Stimulated activated CD4-positive, alpha-beta T cell treated with anti-CD3 and anti-CD28 coated beads, Interleukin-12 subunit alpha, Interleukin-12 subunit beta, amount 100 ng/mL, for 48 hours (primary cell): ENCODE measurements at places on chromosomes 5 and 9.

- DNase-seq, result no peak
Observed at GRCh38 chr5:158164296-158165047, 305.5 kb upstream of the CLINT1 start.

DNA sequence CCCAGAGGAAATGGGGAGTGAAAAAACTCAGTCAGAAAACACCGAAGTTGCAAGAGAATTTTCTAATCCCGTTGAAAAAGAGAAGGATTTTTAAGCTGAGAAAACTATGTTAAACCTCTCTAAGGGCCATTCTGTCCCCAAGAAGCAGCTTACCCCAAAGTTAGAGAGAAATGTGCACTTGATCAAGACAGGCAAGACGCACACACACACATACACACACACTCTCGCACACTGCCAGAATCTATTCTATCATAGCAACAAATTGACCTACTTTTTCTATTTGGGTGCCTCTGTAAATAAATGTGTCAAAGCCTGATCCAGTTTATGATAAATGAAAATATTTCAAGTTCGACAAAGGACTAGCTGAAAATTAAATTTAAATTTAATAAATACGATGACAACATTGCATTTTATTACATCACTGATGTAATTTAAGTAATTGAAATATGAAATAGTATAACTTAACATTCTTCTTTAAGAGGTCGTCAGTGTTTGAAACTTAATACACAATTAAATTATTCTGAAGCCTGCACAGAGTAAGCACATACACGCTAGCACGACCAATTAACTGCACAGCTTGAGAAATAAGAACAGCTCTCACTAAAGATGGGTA, 5.9 kb downstream of the NFIL3 start:
- DNase-seq, result no peak

GRCh38 chr9:106960258-106960657, 97.3 kb downstream of the ZNF462 start:
- DNase-seq, result no peak

DNA sequence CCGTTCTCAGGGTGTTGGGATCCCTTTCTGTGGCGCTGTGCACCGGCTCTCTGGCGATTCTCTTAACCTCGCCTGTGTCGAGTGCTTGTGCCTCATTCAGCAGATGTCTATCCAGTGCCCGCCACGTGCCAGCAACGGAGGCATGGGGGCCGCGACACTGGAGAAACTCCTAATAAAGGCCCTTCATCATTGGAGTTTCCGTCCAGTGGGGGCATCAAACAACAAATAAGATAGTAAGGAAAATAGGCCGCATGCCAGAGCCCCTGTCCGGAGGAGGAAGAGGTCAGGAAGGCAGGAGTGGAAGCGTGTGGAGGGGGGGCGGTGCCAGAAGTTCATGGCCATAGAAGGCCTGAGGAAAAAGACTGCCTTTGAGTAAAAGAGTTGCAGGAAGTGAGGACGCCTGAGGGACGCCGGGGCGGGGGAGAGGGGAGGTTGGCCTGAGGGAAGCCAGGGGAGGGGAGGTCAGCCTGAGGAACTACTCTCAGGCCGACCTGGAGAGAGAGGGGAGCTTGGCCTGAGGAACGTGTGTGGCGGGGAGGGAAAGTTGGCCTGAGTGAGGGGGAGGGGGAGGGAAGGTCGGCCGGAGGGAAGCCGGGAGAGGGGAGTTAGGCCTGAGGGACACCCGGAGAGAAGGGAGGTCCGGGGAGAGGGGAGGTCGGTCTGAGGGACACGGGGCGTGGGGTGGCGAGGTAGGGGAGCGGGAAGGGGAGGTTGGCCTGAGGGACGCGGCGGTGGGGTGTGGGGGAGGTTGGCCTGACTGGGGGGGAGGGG, 82.2 kb downstream of the CACNA1B start:
- no peak for DNase-seq

GRCh38 chr5:173411791-173412555, 83.8 kb upstream of the STC2 start:
- DNase-seq, result no peak

GRCh38 chr5:90558344-90559192, at the start of gene ADGRV1:
ADGRV1 (plus strand) TSS chr5:90558797; CDS start chr5:90558896, 99 bp downstream.
- DNase-seq, result no peak
